Stimulated activated CD4-positive, alpha-beta T cell treated with anti-CD3 and anti-CD28 coated beads, Interleukin-2, amount 100 ng/mL, for 24 hours (primary cell): ENCODE measurements at places on chromosomes 5 and 9.

GRCh38 chr5:171826132-171826531 lies 40.5 kb downstream of the SMIM23 start:
- no peak for DNase-seq

DNA sequence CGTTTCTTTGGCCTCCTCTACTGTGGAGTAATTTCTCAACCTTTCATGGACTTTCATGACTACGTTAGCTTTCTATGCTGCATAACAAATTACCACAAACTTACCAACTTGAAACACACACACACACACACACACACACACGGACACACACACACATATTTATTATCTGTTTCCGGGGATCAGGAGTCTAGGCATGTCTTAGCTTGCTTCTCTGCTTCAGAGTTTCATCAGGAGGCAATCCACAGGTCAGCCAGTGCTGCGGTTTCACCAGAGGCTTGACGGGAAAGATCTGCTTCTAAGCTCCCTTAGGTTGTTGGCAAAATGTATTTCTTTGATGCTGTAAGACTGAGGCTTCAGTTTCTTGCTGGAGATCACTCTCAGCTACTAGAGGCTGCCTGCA lies 59.0 kb upstream of the C9orf72 start:
- no peak for DNase-seq

GRCh38 chr5:74640954-74641734 lies 616 bp upstream of the ENC1 start:
- DNase-seq, result peak; percentile 50

- no peak for DNase-seq
Measured at GRCh38 chr5:128262911-128263310, 179.3 kb downstream of the SLC12A2 start.

GRCh38 chr5:8628521-8628920 lies 759.6 kb downstream of the MTRR start:
- no peak for DNase-seq

DNA sequence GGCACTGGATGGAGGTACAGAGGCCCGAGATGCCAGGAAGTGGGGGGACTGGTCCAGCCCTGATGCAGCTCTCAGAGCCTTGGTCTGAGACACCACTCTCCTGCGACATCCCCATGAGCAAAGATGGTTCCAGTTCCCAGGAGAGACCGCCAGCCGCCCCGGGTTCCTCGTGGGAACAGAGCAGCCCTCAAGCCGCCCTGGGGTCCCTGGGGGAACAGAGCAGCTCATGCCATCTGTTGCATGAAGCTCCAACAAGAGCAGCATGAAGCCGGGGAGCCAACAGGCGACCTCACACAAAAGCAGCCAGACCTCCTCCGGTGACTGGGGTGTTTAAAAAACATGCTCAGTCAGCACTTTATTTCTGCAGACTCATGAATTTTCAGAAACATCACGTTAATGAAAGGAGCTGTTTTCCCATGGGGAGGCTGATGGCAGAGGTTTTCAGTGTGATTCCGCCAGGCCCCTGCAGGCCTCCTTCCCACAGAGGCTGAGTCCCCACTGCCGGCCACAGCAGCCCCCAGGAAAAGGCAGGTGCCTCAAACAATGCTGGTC lies 6.2 kb downstream of the SLC6A18 start:
- DNase-seq, result no peak

- DNase-seq, result no peak
Measured at GRCh38 chr5:79955941-79956670, 35.0 kb downstream of the MTX3 start.
